ENCODE measurements at places on chromosomes 6 and 20.

- DNase-seq, result peak; percentile 95
Observed at GRCh38 chr6:159106627-159107241, 61.9 kb upstream of the TAGAP start.

- no peak for DNase-seq
Observed at GRCh38 chr20:37378785-37379598, 33.1 kb downstream of the SRC start.

GRCh38 chr6:42367353-42368011 lies 84.2 kb downstream of the TRERF1 start:
- peak; percentile 40 for DNase-seq

GRCh38 chr6:44500074-44500473 lies 112.6 kb downstream of the CDC5L start:
- no peak for DNase-seq

- peak; percentile 78 for DNase-seq
Observed at GRCh38 chr20:25867776-25868649, 171.4 kb upstream of the ZNF337 start.

GRCh38 chr20:22226849-22227700 lies 357.3 kb downstream of the FOXA2 start:
- no peak for DNase-seq

DNA sequence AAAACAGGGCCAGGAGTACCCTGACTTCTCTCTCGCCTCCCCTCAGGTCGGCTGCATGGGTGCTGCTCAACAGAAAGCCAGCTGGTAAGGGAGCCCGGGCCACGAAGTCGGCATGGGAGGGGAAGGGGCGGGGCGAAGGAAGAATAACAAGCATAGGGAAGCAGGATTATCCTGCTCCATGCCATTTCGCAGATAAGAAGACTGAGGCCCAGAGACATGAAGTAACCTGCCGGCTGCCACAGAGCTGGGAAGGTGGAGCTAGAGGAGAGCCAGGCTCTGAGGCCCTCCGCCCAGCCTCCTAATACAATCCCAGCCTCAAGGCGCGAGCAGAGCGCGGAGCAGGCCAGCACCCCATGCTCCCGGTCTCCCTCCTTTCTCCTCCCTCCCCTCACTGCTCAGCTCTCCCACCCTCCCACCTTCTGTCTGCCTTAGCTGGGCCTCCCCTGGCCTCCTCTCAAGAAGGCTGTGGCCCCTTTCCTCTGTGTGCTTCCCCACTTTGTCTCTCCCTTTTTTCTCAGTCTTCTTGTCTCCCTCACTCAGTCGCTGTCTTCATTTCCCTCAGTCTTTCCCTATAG lies 13.2 kb upstream of the HMGA1 start:
- no peak for DNase-seq

GRCh38 chr20:49310705-49311104 lies 32.8 kb upstream of the ZNFX1 start:
- no peak for DNase-seq

- no peak for DNase-seq
Observed at GRCh38 chr6:141307309-141307998, 825.3 kb upstream of the GJE1 start.

DNA sequence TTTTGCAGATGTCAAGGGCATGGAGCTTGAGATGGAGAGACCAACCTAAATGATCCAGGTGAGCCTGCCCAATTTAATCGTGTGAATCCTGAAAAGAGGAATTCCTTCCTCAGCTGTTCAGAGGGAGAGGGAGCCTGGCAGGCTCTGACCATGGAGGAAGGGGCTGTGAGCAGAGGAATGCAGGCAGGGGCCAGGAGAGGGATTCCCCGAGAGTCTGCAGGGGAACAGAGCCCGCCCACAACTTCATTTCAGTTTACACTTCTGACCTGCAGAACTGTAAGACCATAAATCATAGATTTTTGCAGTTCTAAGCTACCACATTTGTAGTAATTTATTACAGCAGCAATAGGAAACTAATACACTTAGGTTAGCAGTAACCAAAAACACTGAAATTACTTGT lies 164.1 kb downstream of the TBXT start:
- no peak for DNase-seq
